Activated CD4-positive, alpha-beta T cell treated with anti-CD3 and anti-CD28 coated beads for 48 hours (primary cell): ENCODE measurements at places on chromosomes 2 and 18.

DNA sequence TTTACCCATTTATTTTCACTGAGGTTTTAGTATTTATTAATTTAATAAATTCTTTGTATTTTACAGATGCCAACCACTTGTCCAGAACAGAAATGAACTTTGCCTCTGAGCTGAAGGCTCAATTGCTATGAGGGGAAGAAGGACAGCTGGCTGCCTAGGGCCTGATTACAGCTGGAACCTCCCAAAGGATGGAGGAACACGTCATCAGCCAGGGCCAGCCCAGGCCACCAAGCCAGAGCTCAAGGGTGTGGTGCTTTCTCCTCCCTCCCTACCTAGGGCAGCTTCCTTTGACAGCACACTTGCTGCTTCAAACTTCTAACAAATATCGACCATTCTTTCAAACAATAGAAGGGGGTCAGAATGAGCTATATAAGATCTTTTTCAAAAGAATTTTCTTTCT lies 19.7 kb upstream of the RIOK3 start:
- DNase-seq = no peak

DNA sequence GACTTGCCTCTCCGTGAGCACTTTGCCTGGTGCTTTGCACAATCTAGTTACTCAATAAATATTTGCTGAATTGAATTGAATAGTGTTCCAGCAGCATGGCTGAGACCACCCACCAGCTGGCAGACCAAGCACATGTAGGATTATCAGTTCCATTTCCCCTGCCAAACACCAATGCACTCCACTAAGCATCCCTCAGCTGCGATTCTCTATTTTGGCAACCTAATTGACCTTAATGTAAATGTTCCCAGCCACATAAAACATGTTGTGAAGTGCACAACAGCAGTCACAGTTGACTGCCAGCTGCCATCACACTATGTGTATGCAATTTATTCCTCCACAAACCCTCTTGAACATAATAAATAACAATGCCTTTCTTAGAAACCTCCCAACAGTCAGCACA lies 1879.4 kb upstream of the PIK3C3 start:
- no peak for DNase-seq

GRCh38 chr2:38091760-38092159 lies 15.8 kb upstream of the CYP1B1 start:
- DNase-seq = no peak

DNA sequence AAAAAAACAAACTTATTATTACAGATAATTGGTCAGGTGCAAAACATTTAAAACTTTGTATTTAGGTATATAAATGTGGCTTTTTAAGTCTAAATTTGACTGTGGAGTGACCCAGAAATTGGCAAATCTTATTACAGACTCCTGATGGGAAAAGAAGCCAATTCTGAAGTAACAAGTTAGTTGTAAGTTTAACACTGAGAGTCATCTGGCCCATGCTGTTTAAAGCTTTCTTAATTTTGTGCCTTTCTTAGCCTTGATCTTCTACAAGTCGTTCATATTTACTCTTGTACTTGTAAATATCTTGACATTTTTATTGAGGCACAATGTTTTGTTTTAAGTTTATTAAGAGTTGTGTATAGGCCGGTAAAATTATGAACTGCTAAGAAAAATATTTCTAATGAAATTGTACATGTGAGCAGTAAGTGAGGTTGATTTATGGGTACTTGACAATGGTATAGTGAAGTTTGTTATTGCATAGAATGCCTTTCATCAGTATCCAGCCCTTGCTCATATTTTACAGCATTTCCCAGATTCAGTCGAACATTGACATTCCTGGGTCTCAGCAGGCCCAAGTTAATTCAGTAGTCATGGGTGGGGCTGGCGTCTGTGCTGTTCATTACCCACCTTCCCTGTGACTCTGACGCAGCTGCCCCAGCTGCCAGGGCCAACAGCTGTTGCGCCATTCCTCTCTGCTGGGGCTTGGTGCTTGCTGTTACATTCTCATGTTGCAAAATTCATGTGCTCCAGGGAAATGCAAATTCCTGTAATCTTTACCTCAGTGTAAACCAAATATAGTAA lies 121.4 kb downstream of the ZNF236 start:
- DNase-seq = no peak

DNA sequence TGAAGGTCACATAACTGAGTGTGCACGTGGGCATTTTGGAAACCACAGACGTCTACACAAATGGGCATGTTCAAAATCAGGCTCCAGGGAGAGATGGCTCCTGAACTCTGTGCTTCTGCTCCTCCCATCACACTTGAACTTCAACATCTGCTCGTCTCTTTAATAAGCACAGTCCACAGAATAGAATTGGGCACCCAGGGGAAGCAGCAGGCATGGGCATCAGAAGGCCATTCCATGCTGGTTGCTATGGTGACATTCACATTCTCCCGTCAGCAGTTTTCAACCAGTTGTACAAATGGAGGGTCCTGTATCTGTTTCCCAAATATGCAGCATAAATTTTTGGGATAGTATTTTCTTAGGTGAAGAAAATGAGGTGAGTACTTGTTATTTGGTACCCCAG lies 183.7 kb upstream of the COPS8 start:
- no peak for DNase-seq

DNA sequence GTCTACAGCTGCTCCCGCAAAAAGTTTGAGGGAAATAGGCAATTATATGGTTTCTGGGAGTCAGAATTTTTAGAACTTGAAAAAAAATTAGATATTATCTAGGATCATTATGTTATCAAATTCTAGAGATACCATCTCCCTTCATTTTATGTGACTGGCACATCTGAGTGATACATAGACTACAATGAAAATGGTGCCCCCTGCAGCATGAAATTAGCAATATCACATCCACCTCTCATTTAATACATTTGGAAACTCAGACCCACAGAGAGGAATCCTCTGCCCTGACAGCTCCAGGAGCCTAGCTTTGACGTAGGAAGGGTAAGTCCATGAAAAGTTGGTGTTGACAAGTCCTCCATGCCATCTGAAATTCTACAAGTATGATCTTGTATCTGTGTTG lies 381.6 kb downstream of the SUCLG1 start:
- peak; percentile 9 for DNase-seq

DNA sequence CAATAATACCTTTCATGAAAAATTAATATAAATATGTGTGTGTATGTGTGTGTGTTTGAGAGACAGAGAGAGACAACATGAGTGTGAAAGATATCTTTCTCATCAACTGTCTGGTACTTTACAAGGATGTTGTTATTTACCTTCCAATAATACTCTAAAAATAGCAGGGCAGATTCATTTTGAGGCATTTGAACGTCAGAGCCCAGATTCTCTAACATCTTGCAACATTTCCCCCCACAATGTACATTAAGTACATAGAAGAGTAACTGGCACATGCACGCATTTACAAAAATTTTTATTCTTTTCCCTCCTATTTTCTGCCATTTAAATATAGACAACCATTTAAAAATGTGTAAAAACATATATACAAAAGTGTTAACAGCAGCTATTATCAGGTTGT lies 100.9 kb downstream of the PID1 start:
- DNase-seq = no peak

- DNase-seq = no peak
These were observed 131.3 kb downstream of the ZNF804A start for GRCh38 chr2:184729581-184729980.

DNA sequence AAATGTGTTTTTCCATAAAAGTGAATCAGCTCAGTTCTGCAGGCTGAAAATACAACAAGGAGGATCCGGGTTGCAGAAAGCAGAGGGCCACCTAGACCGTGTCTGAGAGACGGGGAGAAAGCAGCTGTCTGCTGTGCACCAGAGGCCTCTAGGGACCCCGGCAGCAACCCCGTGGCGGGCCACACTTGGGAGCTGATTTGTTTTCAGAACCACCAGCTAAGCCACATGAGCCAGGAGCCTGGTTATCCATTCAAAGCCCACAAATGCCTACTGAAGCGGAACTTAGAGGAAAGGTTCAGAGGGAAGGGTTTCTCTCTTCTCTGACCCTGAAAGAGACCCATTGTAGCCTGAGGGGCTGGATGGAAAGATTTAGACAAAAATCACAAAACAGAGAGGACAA lies 28.4 kb upstream of the ID2 start:
- no peak for DNase-seq

- DNase-seq = no peak
These were observed 106.4 kb upstream of the DAPL1 start for GRCh38 chr2:158688721-158689120.

GRCh38 chr2:10504994-10505820 lies 57.1 kb upstream of the ODC1 start:
- DNase-seq = no peak

DNA sequence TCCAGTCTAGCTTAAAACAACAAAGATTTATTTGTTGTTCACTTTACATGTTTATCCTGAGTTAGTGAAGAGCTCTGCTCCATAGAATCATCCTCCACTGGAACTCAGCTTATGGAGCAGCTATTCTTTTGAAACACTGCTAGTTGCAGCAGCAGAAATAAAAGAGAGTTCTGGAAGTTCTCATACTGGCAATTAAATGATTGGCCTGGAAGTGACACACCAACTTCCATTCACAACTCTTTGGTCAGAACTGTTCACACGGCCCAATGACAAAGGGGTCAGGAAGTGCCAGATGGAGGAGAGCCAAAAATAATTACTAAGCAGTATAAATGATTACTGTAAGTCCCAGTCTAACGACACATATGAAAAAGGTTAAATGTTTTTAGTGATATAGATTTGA lies 39.1 kb downstream of the FBXO11 start:
- no peak for DNase-seq

DNA sequence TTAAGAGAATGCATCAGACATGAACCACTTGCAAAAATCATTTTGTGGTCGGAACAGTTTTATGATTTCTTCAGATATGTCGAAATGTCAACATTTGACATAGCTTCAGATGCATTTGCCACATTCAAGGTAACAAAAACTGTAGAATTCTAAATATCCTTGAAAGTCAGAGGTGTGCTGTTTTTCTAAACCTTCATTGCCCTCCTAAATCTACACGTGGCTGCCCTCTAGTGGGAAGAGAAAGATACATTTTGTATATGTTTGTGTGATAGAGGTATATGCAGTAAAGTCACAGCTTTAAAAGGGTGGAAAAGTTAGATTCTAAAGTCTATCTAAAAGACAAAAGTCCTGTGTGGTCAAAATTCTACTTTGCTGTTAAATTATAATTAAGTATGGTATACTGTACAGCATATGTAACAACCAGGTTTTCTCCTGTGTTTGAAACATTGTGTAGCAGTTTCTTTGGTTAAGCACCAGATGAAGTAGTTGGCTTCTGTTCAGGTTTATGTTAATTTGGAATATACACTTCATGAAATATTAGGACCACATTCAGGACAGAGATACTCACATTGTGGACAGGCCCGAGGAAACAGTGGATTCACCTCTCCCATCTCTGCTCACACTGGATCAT lies 65.9 kb upstream of the ITM2C start:
- peak; percentile 51 for DNase-seq

- no peak for DNase-seq
These were observed 24.0 kb upstream of the MAP3K20 start for GRCh38 chr2:173051463-173052215.

- DNase-seq = peak; percentile 70
These were observed 35.4 kb downstream of the INPP4A start for GRCh38 chr2:98479959-98480524.

- no peak for DNase-seq
These were observed 5.2 kb downstream of the CSRNP3 start for GRCh38 chr2:165474619-165475276.

GRCh38 chr2:232236200-232236599 lies 142.4 kb upstream of the ALPP start:
- DNase-seq = no peak

DNA sequence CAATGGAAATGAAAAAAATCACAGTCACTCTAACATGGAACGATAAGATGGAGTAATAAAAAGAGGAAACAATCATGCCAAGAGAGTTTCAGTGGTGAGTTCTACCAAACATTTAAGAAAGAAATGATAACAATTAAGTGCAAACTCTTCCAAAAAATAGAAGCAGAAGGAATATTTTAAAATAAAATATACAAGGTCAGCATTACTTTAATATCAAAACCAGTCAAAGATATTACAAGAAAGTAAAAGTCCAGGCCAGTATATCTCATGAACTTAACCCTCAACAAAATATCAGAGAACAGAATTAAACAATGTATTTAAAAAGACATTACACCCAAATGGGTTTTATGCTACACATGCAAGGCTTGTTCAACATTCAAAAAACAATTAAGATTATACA lies 829.4 kb downstream of the TRIB2 start:
- DNase-seq = no peak

DNA sequence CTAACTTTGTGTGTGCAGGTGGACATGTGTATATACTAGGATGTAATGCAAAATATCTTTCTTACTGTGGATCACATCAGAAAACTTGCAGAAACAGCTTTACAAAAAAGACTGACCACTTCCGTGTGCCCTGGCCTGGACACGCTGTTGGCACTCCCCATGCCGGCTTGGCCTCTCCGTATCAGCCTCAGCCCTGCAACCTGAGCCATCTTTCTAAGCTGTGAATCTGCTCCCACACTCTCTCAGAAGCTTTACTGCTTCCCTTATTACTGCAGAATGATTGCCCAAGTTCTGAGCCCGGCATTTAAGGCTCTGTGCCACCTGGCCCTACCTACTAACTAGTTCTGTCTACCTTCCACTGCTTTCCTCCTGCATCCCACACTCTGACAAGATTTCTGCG lies 37.8 kb downstream of the MYO7B start:
- no peak for DNase-seq

GRCh38 chr2:183024339-183025095 lies 13.7 kb downstream of the NCKAP1 start:
- no peak for DNase-seq

- no peak for DNase-seq
These were observed 19.9 kb downstream of the ATOH8 start for GRCh38 chr2:85773692-85774091.

GRCh38 chr2:74191596-74192380 lies 6.6 kb upstream of the MTHFD2 start:
- DNase-seq = no peak

DNA sequence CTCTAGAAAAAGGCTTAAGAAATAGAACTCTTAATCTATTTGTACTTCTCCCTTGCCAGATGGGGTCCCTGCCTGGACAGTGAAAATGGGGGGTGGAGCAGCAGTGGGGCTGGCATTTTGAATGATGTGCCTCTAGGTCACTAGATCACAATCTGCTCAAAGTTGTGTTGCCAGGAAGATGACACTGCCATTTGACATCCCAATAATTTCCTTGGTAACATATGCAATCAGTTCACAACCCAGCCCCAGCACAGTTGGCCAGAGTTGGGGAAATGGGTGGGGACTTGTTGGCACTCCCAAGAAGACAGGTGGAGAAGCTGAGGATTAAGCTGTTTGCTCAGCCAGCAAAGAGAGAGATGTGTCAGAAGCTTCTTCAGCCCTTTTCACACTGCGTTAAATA lies 558.3 kb upstream of the KLHL29 start:
- DNase-seq = no peak

DNA sequence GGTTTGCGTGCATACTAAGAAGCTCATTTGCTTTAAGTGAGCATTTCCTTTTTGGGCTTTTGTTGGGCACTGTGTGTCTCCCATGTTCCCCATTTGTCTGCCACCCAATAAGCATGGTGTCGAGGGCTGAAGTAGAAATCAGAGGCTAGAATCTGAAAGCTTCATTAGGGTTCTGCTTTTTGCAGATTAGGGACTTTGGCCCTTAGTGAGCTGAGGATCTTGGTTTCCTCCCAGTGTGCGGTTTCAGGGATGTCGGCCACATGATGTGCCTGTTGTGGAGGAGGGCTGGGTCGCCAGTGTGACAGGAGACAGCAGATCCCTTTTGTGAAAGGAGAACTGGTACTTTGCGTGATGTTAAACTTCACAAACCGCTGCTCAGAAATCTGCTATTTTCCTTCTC lies 41.1 kb downstream of the PLEKHB2 start:
- DNase-seq = no peak
